ENCODE measurements at places on chromosomes 11 and 22.

DNA sequence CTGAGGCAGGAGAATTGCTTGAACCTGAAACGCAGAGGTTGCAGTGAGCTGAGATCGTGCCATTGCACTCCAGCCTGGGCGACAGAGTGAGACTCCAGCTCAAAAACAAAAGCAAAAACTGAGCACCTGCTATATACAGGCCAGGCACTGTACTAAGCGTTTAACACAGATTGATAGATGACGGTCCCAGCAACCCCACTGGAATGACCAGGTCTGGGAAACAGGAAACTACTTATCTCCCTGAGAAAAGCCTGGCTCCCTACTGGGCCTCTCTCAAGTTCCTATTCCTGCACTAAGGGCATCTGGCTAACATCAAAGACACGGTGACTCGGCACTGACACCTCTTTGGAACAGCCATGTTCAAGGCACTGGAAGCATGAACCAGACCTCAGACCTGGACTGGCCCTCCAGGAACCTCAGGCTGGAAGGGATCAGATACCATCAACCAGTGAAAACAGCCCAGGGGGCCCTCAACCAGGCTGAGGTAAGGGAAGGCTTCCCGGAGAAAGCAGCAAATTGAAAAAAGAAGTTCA, 16.6 kb downstream of the ARAP1 start:
- no peak for DNase-seq

- DNase-seq, result no peak
Measured at GRCh38 chr11:105670811-105671210, 60.9 kb downstream of the GRIA4 start.

DNA sequence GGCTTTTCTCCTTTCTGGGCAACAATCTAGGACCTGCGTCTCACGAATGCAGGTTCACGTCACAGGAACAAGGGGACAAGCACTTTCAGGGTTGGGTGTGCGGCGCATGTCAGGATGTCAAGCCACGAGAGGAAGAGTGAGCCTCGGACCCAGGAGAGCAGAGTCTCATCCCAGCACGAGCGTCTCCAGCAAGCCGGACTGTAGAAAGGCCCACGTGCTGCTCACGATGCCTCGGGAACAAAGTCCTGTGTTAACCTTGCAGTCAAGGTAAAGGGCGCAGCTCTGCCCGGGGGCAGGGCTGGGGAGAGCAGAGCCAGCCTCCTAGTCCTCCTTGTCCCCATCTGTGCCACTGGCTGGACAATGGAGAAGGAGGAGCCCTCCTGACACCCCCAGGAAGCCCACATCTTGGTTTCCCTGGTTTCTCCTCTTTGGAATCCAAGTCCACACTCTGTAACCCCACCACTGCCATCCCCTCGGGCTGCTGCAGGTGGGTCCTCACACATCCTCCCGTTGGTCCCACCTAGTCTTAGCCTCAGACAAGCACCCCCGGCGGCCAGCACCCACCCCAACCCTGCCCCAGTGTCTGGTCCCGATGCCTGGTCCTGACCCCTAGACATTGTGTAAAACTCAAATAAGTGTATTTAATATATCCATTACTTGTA, 63.4 kb downstream of the CELSR1 start:
- no peak for DNase-seq

DNA sequence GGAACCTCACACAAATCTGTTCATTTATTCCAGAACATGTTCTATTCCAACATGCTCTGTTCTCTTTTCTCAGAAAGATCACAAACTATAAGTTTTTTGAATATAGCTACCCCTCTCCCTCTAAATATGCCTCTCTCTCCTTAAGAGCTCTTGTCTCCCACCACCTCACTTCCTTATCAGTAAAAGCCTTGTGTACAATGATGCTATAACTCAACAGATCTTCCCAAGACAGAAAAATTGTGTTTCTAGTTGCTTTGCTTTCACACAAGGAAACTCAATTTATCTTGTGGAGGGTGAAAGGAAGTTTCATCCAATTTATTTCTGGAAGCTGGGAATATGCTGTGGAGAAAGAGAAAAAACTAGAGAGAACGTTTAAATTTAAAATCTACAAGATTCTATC, 64.4 kb downstream of the FAM76B start:
- no peak for DNase-seq

- no peak for DNase-seq
Measured at GRCh38 chr11:10072142-10072541, 221.9 kb downstream of the SBF2 start.

GRCh38 chr11:100687630-100688395, 725 bp downstream of the ARHGAP42 start:
- no peak for DNase-seq

GRCh38 chr11:119978696-119979095, 159.2 kb downstream of the TRIM29 start:
- DNase-seq, result no peak

GRCh38 chr11:6327806-6328205, 7.5 kb upstream of the CAVIN3 start:
- DNase-seq, result no peak

DNA sequence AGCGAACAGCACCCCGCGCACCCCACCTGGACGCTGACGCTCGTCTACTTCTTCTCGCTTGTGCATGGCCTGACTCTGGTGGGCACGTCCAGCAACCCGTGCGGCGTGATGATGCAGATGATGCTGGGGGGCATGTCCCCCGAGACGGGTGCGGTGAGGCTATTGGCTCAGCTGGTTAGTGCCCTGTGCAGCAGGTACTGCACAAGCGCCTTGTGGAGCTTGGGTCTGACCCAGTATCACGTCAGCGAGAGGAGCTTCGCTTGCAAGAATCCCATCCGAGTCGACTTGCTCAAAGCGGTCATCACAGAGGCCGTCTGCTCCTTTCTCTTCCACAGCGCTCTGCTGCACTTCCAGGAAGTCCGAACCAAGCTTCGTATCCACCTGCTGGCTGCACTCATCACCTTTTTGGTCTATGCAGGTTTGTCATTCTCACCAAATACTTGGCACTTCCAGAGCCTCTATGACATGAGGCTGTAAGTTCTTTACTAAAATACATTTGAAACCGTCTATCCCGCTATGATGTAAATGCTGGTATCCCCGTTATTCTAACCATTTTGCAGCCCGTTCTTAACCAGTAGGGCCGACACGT, 535 bp downstream of the AQP11 start:
- no peak for DNase-seq

GRCh38 chr22:30893434-30894370, 74.9 kb downstream of the MORC2 start:
- no peak for DNase-seq

DNA sequence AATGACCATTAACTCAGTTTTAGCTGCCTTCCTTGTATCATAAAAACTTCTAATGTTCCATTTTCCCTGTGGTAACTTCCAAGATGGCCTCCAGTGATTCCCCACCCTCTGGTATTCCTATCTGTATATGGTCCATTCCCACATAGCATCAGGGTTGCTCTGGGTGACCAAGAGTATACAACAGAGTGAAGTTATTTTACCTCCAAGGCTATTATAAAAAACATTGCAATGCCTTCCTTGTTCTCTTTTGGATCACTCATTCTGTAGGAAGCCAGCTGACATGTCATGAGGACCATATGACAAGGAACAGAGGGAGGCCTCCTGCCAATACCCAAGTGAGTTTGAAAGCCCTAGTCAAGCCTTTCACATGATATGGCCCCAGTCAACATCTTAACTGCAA, 30.1 kb downstream of the ZNF280B start:
- no peak for DNase-seq

DNA sequence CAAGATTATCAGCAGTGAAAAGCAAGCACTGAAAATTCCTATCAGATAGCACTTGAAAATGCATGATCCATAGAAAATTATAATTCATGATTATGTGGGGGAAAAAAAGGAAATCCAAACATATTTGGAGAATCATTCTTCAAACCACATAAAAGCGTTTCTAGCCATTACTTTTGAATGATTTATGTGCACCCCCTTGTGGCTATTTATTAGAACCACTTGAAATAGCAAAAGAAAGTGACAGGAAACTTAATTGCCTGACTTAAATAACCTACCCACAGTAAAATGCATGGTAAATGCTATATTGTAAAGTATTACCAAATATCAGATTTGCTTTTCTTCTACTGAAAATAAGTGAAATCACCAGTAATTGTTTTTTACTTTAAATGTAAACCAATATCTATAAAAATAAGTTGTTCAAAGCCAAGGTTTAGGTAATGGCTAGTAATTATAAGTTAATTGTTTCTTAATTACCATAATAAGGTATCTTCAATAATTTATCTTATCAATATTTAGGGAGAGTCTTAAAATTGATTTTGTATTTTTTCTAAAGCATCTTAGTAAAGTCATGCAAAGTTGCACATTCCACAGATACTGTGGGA, 168.5 kb downstream of the ARHGAP42 start:
- DNase-seq, result no peak

DNA sequence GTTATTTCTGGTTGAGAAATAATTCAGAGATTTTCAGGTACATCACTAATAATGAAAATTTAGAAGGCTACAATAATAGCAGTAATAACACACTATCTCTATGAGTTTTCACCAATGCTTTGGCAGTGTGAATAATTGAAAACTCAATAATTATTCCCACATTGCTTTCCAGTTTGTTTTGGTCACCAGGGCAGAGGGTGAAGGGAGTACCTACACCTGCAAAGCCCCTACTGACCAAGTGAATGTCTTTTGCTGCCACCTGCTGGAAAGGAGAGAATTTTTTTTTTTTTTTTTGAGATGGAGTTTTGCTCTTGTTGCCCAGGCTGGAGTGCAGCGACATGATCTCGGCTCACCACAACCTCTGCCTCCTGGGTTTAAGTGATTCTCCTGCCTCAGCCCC, 3.2 kb downstream of the NELL1 start:
- no peak for DNase-seq

- no peak for DNase-seq
Measured at GRCh38 chr22:27637604-27638003, 164.0 kb downstream of the MN1 start.

GRCh38 chr11:112886434-112887370, 74.5 kb upstream of the NCAM1 start:
- no peak for DNase-seq

GRCh38 chr11:66101066-66101464, 31.0 kb downstream of the PACS1 start:
- DNase-seq, result no peak

- no peak for DNase-seq
Measured at GRCh38 chr11:95985174-95985808, 61.4 kb upstream of the MTMR2 start.

DNA sequence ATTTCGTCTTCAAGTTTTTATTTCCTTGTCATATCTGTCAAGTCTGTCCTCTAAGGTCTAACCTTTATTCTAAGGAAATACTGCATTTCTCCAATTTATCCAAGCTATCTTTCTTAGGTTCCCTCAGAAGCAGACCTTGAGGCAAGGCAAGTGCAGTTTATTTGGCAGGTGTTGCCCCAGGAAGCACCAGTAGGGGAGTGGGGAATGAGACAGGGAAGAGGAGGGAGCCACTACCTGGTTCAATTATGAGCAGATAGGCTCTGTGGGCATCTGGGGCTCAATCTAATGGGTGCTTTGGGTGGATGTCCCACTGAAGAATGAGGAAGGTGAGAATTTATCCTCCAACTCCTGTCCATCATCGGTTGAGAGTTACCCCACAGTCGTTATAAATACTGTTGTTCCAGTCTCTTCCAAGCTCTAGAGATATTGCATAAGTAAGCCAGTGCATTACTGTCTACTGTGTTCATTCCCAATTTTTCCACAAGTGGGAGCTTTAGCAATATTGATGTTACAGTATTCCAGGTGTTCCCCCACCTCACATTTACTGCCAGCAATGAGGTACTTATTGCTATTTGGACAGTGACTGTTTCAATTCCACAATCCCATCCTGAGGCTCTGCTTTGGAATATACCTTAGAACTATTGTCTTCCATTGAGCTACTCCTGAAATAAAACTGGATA, 154.9 kb upstream of the CEP126 start:
- no peak for DNase-seq

GRCh38 chr11:132802947-132803346, 729.4 kb downstream of the OPCML start:
- DNase-seq, result no peak

- DNase-seq, result no peak
Measured at GRCh38 chr22:49199224-49199623, 628.4 kb downstream of the BRD1 start.

DNA sequence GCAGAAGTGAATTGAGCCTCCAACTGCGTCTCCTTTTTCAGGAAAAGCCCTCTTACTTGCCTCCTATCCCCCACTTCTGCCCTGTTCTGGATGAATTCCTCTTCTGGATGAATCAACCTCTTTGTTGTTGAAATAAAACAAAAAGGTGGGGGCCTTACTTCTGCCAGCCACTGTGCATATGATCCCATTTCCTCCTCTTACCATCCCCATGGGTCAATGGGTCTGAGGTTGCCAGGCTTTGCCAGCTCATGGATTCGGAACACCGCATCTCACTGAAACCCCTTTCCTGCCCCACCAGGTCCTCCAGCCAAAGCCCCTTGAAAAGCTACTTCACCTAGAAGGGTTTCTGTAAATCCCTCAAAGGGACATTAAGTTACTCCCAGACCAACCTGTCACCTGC, 3.7 kb upstream of the CHST1 start:
- no peak for DNase-seq

DNA sequence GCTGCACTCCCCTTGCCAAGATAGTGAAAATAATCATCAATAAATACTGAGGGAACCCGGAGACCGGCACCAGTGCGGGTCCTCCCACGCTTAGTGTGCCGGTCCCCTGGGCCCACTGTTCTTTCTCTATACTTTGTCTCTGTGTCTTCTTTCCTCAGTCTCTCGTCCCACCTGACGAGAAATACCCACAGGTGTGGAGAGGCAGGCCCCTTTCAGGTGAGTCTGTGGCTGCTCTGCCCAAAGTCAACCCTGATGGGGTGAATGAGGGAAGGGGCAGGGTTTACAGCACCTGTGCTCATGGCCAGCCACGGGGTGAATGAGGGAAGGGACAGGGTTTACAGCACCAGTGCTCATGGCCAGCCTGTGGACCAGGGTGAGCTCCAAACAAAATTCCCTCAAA, 4.7 kb downstream of the BET1L start:
- no peak for DNase-seq

DNA sequence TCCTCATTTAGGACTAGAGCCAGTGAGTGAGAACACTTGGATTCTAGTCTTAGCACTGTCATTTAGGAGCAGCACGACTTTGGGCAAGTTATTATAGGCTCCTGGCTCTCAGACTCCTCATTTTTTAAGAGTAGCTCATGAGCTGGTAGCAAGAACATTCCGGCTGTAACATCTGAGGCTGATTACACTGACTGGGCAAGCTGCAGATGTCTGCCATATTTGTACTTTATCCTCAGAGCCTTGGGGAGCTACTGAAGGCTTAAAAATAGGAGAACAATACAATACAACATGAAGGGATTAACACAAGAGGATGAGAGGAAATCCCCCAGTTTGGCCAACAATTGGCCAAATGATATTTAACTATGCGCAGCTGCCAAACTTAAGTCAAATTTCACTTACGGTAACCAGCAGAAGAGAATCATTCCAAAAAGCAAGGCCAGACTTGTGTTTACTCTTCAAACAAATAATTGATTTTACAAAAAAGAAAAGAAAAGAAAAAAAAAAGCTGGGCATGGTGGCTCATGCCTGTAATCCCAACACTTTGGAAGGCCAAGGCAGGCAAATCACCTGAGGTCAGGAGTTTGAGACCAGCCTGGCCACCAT, 113.1 kb upstream of the ARHGAP42 start:
- DNase-seq, result no peak

Data from stimulated activated CD8-positive, alpha-beta memory T cell treated with anti-CD3 and anti-CD28 coated beads, Interleukin-2, amount 100 ng/mL, for 1 hour (primary cell).